Activated CD4-positive, alpha-beta T cell treated with anti-CD3 and anti-CD28 coated beads, Interleukin-2, amount 50 U/mL, for 16 hours (primary cell): ENCODE measurements at places on chromosomes 12 and 14.

- no peak for DNase-seq
Measured at GRCh38 chr12:105622846-105623736, 292.6 kb downstream of the C12orf75 start.

GRCh38 chr12:132277949-132278348 is 51.4 kb downstream of the GALNT9 start:
- no peak for DNase-seq

DNA sequence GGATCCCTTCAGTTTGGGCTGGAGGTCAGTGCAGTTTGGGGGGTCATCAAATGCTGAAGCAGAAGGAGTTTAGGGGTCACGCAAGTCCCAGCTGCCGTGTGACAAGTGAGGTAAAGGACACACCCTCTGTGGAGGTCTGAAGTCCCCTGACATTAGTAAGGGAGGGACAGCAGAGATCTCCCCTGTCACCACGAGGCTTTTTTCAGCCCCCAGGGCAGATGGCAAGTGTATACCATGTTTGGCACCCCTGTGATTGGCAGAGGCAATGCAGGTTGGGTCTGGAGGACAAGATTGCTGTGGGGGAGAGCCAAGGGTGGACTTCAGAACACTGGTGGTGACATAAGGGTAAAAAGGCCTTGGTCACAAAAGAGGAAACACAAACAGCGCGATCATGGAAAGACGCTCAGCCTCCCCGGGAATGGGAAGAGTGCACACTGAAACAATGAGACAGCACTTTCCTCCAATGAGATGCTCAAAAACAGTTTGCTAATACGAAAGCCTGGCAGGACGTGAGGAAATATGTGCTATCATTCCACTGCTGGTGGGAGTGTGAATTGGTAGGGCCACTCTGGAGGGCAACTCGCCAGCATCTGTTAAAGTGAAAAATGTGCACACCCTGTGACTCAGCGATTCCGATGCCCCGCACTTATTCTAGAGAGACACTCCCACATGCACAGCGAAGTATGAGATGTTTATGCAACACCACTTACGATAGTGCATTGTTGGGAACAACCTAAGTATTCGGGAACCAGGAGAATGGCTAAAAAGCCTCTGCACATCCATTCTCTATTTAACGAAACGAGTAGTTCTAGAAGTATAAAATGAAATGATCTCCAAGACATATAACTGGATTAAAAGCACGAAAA is 14.4 kb upstream of the CD27 start:
- DNase-seq = peak; percentile 68

DNA sequence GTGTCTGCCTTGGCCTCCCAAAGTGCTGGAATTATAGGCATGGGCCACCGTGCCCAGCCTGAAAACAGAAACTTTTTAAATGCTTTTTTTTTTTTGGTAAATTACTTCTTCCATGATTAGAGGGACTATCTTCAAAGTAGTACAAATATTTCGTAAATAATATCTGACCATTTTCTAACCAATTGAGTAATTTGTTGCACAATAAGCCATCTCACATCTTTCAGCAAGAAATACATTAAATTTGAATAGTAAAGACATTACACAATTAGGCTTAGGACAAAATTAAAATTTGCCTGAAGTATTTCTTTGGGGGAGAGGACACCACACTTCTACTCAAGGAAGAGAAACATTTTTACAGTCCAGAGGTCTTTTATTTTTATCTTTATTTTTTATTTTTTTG is 84.7 kb upstream of the STRN3 start:
- no peak for DNase-seq

DNA sequence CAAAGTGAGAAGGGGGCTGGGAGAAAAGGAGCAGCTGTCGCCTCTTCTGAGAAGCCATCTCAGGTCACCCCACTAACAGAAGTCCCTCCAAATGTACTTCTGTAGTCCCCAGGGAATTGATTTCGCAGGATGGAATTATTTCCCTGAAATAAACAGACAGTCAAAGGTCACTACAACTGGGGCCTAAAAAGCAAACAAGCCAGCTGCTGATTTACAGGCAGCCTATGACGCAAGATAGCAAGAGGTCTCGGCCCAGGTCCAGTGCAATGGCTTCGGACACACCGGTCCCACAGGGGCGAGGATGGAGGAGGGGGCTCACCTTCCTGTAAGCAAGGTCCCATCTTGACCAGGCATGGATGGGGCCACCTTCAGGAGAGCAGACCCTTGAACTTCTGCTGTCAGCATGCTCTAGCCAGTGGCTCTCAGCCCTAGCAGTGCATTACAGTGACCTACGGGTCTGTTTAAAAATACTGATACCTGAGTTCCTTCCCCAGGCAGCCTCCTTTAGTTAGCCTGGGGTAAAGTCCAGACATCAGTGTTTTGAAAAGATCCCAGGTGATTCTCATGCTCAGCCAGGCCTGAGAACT is 18.1 kb downstream of the NUAK1 start:
- no peak for DNase-seq

GRCh38 chr14:47009615-47010014 is 358.0 kb upstream of the RPL10L start:
- DNase-seq = no peak

- no peak for DNase-seq
Measured at GRCh38 chr14:70921669-70922068, 14.4 kb downstream of the PCNX1 start.

- no peak for DNase-seq
Measured at GRCh38 chr12:100801320-100801719, 6.7 kb downstream of the ANO4 start.

DNA sequence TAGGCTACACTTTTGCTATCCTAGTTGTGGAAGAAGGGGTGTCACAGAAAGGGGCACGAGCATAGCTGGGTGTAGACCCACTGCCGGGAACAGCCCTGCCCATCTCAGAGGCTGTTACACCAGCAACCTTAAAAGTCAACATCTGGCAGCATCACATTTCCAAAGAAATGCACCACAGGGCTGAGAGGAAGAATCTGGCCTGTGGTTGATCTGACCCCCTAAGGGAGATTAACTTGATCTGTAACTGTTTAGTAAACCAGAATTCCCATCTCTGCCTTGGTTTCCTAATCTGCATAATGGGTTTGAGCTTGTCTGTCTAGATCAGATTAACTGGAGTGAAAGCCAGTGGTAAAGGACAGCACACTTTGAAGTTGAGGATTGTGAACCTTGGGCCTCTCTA is 1.3 kb downstream of the LRP1-AS start:
- DNase-seq = no peak
